ENCODE measurements at places on chromosomes 2 and 18.

DNA sequence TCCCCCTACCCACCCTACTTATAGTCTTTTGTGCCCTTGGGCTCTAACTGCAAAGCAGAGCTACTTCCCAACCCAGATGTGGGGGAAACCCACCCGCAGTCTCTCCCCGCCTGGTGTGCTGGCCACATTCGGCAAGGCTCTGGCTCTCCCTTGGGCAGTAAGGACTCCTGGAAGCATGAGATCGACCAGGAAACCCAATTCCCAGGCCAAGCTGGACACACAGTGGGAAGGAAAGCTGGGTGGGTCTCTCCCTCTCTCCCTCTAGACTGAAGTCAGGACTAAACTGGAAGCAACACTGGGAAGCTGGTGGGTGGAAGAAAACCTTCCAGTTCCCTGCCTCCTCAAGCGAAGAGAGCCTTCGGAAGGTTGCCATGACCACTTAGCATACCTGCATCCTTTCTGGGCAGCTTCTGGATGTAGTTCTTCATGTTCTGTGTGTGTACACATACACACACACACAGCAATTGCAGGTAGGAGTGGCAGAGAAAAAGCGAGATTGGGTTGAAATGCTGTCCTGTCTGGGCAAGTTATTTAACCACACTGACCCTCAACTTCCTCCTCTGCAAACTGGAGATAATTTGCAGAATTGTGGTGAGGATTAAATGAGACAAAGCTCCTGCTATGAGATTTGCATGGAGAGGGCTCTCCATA lies 33.9 kb downstream of the ZBTB7C start:
- no peak for DNase-seq

DNA sequence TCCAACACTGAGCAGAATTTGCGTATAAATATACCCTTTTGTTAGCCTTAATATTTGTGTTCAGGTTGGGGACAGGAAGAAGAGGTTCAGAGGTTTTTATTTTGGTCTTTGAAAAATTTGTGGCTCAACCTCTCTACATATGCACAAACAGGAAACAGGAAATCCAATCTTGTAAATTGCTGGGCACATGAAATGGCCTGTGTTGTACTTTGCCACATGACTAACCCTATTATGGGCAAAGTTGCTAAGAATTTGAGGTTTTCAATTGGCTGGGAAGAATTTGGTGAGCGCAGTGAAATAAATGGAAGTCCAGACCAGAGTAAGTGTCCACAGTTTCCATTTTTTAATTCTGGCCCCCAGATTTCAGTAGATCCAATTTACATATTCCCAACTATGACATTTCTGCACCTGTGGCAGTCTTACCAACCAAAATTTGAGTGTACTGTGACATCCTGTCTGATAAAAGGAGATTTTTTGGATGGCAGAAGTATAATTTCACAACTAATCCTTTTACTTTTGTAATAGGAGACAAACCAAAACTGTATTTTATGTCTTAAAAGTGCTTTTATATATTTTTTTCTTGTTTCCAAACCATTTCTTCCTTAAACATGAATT lies 63.6 kb downstream of the COX7A2L start:
- DNase-seq: no peak

DNA sequence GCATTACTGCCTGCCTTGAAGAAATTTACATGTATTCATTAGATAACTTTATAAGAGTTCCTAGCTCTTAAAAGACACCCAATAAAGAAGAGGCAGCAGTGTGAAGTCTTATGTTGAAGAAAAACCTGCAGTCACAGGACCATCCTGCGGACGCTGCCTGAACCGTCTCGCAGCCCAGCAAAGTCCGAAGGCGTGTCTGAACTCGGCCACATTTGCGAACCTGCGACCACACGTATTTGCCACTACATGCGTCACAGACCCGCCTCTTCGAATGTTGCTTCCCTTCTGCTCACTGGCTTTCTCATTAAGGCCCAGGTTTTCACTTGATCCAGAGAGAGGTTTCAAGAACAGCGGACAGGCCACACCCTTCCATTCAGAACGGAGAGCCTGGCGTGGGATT lies 41.2 kb downstream of the CNGA3 start:
- DNase-seq: no peak

DNA sequence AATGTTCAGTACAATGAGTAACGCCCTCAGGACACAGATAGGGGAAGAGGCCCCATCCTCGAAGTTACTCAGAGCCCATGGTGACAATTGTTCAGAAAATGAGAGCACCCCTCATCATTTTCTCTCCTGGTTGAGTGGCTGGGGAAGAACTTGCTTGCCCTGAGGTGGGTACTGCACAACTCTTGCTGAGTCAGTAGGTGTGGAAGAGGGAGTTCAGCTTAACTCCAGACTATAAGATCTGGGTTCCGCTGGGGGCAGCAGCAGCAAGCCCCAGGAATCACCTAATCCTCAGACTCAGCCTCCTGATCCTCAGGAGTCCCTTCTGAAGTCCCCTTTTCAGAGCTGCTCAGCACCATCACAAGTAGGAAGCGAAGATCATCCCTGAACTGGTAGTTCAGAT lies 123.7 kb downstream of the PIEZO2 start:
- DNase-seq: no peak

GRCh38 chr2:178913049-178913441 lies 105.8 kb upstream of the TTN start:
- no peak for DNase-seq

GRCh38 chr2:38498045-38498481 lies 104.7 kb downstream of the HNRNPLL start:
- DNase-seq: no peak

- DNase-seq: peak; percentile 58
Observed at GRCh38 chr18:72107647-72108383, 436.3 kb downstream of the CBLN2 start.

DNA sequence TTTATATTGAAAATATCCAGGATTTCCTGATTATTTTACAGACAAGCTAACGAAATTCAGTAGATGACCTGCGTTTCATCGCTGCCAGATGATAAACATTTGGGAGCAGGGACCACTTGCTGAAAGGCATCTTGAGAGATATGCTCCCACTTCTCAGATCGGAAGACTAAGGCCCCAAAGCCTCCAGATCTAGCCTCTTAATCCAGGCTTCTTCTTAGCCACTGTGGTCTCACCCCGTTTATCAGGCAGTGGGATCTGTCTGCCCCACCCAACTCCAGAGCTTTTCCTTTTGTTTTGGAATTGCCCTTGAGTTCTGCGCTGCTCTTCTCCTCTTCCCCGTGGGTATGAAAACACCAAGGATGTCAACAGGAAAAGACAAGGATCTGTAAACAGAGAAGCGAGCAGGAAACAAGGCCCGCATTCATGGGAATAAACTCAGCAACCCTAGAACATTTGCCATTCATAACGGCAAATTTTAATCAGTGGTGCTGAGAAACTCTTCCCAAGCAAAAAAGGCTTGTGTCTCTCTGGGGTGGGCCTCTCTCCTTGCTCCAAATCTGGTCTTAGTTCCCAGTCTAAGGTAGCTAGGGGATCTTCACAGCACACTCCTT lies 21.4 kb downstream of the MYL12B start:
- DNase-seq: no peak

GRCh38 chr18:61470031-61470674 lies 136.9 kb downstream of the CDH20 start:
- DNase-seq: no peak

DNA sequence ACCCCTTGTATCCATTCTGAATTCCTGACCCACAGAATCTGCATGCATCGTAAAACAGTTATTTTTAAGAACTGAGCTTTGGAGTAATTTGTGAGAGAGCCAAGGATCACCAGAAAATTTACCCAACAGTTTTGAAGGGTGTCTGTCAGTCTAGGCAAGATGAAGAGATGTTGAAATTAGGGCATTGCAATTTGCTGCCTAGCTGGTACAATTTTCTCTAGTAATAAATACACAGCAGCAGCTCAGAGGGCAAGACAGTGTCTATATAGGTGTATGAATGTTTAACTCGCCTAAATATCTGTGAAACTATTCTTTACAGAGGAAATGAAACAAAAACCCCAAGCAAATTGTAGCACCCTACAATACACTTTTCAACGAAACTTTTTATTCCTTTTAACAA lies 377.8 kb upstream of the POU3F3 start:
- DNase-seq: no peak

DNA sequence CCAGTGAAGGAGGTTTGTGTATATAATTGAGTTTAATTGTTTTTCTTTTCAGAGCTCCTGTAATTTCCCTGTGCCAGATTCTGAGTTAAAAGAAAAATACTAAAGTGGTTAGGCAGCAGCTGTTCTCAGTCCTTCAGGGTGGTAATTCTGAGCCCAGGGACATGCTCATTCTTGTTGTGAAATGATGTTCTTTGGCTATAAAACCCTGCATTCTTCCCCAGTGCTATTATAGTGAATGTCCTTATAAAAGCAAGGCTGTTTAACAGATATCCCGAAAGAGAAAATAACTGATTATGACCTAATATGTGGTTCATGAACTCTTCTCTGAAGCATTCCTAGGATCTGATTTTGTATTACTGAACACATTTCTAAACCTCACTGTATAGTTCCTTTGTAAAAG lies 34.0 kb downstream of the ADAM23 start:
- no peak for DNase-seq

DNA sequence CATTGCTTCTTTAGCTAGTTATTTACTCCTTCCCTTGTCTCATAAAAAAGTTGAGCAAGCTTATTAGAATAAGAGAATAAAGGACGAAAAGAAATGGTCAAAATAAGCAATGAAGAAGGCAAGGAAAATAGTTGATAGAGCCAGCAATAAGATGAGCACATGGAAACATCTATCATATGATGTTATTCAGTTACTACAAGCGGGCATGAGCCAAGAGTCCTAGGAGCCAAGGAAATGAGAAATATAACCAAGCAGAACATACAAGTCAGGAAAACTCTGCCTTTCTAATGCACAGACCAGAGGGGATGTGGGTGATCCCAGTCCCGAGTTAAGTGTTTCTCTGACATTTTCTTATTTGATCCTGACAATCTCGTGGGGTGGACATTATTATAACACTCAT lies 33.9 kb downstream of the INO80C start:
- DNase-seq: no peak

GRCh38 chr2:191646163-191646902 lies 31.6 kb upstream of the NABP1 start:
- no peak for DNase-seq

DNA sequence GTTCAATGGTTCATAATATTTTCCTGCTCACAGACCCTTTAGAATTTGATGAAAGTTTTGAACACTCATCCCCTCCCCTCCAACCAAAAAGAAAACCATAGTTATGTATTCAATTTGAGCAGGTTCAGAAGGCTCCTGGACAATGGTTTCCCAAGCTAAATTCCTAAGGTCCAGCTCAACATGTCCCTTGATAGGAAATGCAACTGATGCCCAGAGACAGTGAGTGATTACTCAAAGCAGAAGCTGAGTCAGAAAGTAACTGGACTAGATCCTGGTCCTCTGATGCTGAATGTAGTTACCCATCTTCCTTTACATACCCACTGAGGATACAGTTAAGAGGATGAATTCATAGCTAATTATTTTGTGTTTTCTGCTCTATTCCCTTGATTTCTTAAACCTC lies 218.9 kb upstream of the NCKAP5 start:
- DNase-seq: no peak

GRCh38 chr2:71466301-71467179 lies 13.2 kb downstream of the DYSF start:
- peak; percentile 62 for DNase-seq

- DNase-seq: peak; percentile 77
Observed at GRCh38 chr2:25159949-25160348, 8.4 kb downstream of the POMC start.

DNA sequence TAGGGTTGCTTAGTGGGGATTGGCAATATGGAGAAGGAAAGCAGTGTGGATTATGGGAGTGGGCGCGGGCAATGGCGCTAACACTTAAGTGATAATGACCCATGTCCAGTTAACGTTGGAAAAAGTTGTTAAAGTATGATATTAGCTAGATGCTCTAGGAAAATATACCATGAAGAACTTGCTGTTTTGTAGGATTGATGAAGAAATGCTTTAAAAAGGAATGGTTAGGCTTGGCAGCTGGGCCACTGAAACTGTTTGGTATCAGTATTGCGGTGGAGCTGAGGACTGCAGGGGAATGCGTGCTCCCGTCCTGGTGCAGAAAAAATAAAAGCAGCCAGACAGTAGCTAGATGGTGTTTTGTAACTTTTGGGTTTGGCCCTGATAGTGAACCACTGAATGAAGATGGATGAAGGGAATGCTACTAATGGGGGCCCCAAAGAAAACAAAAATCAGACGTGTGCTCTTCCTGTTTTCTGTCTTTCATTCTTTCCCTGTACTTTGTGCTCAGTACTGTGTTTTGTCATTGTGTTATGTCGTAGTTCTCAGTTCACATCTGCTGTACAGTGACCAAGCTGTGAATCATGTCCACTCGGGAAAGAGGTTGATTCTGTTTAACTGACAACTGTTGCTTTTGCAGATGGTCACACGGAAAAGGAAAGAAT lies 999 bp downstream of the INSIG2 start:
- no peak for DNase-seq

- DNase-seq: no peak
Observed at GRCh38 chr2:53268086-53268485, 499.5 kb upstream of the CHAC2 start.

GRCh38 chr2:172702451-172702850 lies 33.2 kb upstream of the RAPGEF4 start:
- no peak for DNase-seq

GRCh38 chr2:50343150-50343830 lies 688.6 kb downstream of the NRXN1 start:
- no peak for DNase-seq

GRCh38 chr2:236641051-236641726 lies 71.6 kb downstream of the ACKR3 start:
- no peak for DNase-seq

DNA sequence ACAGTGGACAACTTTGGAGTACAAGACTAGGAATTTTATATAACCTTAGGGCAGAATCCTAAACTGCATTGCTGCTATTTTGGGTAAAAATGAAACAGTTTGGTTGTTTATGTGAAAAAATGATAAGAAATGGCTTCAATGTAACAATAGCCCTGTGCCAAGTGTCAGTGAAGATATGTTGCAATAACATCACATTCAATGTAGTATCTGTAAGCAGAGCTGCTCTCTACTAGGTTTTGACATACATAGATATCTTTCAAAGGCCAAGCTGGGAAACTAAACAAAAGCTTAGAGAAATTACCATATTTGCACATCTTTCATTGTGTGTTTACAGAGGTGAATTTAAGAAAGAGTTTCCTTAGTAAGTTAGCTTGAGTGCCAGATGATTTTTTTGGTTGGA lies 135.0 kb upstream of the DOK6 start:
- DNase-seq: no peak

DNA sequence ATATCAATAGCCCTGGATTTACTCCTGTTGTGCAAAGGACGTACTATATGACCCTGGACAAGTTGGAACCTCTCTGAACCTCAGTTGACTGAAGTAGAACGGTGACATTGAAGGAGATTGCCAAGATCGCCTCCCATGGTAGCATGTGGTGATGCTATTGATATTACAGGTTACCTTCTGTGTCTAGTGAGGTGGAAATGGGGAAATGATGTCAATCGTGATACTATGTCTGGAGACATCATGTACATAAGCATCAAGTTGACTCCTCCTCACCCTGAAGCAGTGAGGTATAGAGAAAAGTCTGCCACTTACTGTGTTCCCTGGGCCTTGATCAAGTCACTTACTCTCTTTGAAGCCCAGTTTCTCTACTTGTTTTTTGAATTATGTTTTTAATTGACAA lies 93.9 kb downstream of the KLF7 start:
- no peak for DNase-seq
